ENCODE measurements at places on chromosomes 5 and 9. TPM values are rescaled to one million over a fixed set of nuclear protein-coding genes. Genes with fewer than 3 reads are reported as not detected.

DNA sequence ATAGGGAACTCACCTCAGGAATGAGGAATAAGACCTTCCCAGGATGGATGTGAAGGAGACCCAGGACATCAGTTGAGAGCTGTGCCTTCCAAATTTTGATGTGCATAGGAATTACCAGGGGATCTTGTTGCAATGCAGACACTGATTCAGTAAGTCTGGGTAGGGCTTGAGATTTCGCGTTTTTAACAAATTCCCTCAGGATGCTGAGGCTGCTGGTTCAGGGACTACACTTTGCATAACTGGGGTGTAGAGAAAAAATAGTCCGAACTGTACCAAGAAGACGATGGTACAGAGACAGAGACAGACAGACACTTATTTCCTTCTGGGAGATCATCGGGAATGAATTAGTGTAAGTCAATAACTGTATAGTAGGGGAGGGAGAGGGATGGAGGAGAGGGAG is 82.3 kb upstream of the FREM1 start:
- peaks cover 4% of the 10 kb centered on the region for H3K4me1 ChIP-seq
- H3K4me3 ChIP-seq: peak overlapping the region; percentile 80
- no peaks in the 10 kb centered on the region for H3K36me3 ChIP-seq
- H3K27me3 ChIP-seq: no peaks in the 10 kb centered on the region

GRCh38 chr5:160799184-160799583 is 52.8 kb downstream of the ATP10B start:
- no peaks in the 10 kb centered on the region for H3K27me3 ChIP-seq
- no peak overlapping the region for H3K4me3 ChIP-seq
- no peaks in the 10 kb centered on the region for H3K4me1 ChIP-seq
- no peak for DNase-seq

- H3K27ac ChIP-seq: no peak overlapping the region
- no peaks in the 10 kb centered on the region for H3K27me3 ChIP-seq
- no peak overlapping the region for H3K4me3 ChIP-seq
These were observed 42.7 kb downstream of the C5orf22 start for GRCh38 chr5:31574772-31575171.

Gene MEIKIN
- 15.1 TPM for total RNA-seq

Gene LCN12
- 27.8 TPM for total RNA-seq

DNA sequence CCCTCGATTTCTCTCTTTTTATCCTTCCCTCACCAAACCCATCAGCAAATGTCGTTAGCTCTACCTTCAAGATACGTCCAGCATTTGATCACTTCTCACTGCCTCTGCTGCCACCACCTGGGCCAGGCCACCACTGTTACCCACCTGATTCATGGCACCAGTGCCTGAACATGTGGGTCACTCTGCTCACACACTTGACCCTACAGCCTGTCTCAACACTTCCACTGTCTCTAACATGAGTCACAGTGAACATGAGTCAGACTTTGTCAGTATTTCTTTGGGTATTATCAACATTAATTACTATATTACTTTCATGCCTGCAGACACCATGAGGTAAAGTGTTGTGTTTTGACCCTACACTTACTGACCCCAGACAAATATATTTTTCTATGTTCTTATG is 19.6 kb downstream of the SLC24A2 start:
- no peaks in the 10 kb centered on the region for H3K4me1 ChIP-seq
- no peak overlapping the region for H3K27ac ChIP-seq
- no peaks in the 10 kb centered on the region for H3K36me3 ChIP-seq
- H3K4me3 ChIP-seq: no peak overlapping the region
- no peaks in the 10 kb centered on the region for H3K27me3 ChIP-seq

DNA sequence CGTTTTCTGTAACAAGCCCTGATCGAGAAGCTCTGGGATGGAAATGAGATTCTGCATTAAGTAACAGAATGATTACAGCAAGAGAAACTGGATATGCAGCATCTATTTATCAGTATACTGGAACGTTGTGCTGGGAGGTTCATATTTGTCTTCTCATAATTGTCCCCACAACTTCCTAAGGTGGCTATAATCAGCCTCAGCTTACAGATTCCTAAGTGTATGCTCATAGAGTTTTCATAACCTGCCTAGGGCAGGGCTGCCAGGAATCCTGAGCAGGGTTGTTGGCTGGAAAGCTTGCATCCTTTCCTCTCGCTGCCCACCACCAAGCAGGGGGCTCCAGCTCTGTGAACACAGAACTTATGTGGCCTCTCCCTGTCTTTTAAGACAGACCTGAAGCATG is 70.2 kb downstream of the FNBP1 start:
- no peak for DNase-seq
- H3K4me1 ChIP-seq: peaks cover 7% of the 10 kb centered on the region
- H3K27me3 ChIP-seq: no peaks in the 10 kb centered on the region
- H3K4me3 ChIP-seq: no peak overlapping the region

Gene RLN2
- 1.7 TPM for total RNA-seq

Gene UBE2QL1
- 3.2 TPM for total RNA-seq

Gene PRR16
- 0.68 TPM for total RNA-seq

DNA sequence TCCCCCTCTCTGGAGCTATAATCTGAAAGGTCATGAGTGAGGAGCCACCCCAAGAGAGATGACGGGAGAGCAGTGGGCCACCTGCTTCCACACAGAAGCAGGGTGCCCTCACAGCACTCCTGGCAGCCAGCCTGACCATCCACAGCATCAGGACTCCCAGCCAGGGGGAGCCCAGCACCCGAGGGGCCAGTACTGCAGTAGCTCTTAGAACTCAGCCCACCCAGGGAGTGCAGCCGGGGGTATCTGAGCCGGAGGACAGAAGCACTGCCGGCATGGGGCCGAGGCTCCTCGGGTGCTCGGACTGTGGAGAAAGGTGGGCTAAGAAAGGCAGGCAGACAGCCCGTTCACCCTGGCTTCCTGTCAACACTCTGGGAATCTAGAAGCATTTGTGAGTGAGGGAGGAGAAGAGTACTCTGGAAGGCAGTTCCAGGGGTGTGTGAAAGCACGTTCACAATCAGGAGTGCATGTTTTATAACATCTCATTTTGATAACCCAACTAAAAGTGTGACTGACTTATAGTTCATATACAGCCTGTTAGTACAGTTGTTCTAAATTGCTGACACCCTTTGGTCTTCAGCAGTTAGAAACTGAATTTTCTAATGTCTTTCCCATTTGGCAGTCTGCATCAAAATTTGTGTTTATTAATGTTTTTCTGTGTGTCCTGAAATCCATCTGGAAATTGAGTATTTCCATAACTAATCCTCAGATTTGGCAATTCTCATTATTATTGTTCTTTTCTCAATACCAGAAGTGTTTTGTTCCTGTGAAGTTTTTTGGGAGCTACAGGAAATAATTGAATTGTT is 25.9 kb upstream of the ASPN start:
- no peak overlapping the region for H3K4me3 ChIP-seq
- peaks cover 19% of the 10 kb centered on the region for H3K4me1 ChIP-seq
- H3K27me3 ChIP-seq: no peaks in the 10 kb centered on the region
- no peaks in the 10 kb centered on the region for H3K36me3 ChIP-seq

- no peaks in the 10 kb centered on the region for H3K27me3 ChIP-seq
- DNase-seq: no peak
- H3K4me1 ChIP-seq: peaks cover 7% of the 10 kb centered on the region
- H3K4me3 ChIP-seq: no peak overlapping the region
- H3K27ac ChIP-seq: no peak overlapping the region
These were observed 268.6 kb downstream of the FER start for GRCh38 chr5:109016300-109016699.

All from testis (tissue), 5 donors.